ENCODE measurements at places on chromosomes 4 and X.

DNA sequence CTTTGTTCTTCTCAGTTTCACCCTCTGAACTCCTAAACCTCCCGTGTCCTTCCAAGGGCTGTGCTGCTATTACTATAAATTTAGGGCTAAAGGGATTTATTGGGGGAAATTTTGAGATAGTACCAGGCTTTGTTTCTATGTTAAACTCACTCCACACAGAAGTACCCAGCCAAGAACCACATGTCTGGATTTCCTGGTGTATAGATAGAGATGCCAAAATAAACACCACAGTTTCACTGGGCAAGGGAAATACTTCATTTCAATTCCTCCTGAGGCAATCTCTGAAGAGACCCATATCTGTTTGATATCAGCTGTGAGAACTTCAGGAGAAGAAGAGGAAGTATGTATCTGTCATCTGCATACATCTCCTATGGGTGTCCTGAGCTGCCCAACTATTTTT lies 21.7 kb upstream of the CLNK start:
- peak; percentile 60 for DNase-seq

GRCh38 chr4:174009686-174010451 lies 273.6 kb downstream of the FBXO8 start:
- no peak for DNase-seq

DNA sequence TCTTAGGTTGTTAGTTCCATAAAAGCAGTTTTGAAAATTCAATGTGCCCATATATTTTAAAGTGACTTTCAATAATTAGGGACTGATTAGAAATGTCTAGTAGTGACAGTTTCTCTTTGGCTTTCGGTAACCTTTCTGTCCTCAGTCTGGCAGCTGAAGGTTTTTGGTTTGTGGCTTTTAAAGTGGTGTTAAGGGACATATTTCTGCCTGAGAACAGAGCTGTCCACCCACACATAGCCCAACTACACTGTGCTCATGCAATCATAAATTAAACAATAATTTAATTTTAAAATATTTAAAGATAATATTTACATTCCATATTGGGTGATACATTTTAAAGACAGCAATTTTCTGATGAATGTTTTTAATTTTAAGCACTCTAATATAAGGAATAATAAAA lies 335.0 kb upstream of the TENM3 start:
- peak; percentile 12 for DNase-seq

- DNase-seq: no peak
Measured at GRCh38 chr4:53061091-53061850, 199.2 kb downstream of the RASL11B start.

DNA sequence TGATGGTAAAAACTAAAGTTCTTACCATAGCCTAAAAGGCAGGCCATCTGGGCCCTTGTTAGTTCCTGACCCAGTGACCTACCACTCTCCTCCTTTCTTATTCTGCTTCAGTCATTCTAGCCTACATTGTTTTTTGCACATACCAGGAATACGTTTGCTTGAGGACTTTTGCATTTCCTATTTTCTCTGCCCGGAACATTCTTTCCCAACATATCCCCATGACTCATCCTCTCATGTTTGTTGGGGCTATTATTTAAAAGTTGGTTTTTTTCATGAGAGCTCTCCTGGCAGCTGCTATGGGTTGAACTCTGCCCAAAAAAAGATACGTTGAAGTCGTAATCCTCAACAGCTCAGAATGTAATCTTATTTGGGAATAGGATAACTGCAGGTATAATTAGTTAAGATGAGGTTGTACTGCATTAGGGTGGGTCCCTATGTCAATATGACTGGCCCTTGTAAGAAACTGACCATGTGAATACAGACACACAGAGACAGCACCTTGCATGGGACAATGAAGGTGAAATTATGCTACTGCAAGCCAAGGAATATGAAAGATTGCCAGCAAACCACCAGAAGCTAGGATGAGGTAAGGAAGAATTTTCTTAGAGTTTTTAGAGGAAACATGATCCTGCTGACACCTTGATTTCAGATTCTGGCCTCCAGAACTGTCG lies 138.3 kb upstream of the PDHA2 start:
- DNase-seq: peak; percentile 78

DNA sequence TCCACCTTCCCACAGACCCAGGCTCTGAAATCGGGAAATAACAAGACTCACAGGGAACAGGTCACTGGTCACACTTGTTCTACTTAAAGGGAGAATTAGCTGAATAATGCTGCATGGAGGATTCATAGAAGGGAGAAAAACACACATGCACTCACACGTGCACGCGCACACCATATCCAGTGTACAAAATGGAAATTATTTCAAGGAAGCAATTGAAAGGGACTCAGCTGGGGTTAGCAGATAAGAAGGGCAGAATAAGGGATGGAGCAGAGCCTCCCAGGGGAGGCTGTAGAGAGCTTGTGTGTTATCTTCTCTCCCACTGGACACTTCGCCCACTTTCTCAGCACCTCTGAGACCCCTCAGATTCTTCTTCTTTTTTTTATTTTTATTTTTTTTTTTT lies 10.3 kb downstream of the GABRQ start:
- no peak for DNase-seq

- DNase-seq: no peak
Measured at GRCh38 chrX:18864390-18864920, 119.5 kb downstream of the PHKA2 start.

GRCh38 chr4:159926871-159927270 lies 824.0 kb downstream of the RAPGEF2 start:
- DNase-seq: peak; percentile 72

GRCh38 chr4:82623121-82623683 lies 61.4 kb upstream of the TMEM150C start:
- DNase-seq: no peak

DNA sequence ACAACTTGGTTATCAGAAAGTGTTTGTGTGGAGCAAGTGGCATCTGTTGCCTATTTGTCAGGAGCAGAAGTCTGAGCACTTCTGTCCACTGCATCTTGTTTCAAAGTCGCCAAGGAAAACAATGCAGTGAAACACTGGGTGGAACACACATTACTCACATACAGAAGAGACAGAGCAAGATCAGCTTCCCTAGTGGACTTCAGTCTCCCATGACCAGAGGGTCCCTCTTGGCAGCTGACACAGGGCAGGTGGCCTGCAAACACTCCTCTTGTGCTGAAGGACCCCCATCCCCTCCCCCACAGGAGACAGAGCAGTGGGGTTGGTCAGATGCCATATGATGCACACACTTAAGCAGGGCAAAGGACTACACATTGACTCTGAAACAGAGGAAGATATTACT lies 3.6 kb upstream of the BBS12 start:
- DNase-seq: no peak

- peak; percentile 65 for DNase-seq
Measured at GRCh38 chr4:114378305-114378903, 220.2 kb upstream of the UGT8 start.

DNA sequence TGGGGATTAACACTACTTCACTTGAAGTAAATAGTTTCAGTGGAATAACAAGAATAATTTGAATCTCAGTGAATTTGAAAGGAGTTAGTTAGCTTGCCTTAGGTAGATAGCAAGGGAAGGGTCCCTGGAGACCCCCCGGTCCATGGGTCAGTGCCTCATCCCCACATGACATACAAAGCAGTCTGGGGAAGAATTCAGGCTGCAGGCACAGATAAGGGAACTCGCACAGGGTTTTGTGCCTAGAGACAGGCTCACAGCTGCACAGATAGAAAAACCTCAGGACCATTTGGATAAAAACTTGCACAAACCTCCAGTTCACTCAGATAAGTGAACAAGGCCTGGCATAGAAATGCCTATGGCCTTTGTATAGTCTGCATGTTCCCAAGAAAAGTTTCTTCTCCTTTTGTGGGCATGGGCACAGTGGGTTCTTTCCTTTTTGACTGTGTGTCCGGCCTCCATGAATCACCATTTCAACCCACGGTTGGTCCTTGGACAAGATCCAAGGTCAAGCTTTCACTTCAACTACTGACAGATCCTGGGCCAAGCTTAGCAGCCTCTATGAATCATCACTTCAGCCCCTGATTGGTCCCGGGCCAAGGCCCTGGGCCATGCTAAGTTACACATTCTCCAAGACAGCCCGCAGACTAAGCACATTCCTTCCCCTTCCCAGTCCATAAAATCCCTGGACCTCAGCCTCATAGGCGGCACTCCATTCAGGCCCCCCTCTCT lies 108.3 kb upstream of the KLHL4 start:
- DNase-seq: peak; percentile 96

DNA sequence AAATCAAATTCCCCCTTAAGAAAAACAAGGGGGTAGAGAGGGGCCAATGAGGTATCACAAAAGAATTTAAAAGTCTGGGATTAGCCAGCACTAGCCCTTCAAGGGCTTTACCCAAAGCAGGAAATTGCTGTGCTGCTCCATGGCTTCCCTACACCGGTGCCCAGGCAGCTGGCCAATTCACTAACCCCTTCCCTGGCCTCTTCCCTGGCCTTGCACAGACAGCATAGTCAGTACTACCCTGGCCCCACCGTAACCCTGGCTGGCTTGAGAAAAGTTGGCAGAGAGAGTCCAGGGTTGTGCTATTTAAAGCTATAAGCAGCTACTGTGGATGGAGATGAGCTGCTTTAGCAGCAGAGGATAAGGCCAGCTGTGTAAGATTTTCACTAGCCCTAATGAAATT lies 43.1 kb downstream of the ADAMTS3 start:
- DNase-seq: peak; percentile 84

GRCh38 chrX:6748595-6748994 lies 213.7 kb upstream of the VCX3A start:
- DNase-seq: no peak

DNA sequence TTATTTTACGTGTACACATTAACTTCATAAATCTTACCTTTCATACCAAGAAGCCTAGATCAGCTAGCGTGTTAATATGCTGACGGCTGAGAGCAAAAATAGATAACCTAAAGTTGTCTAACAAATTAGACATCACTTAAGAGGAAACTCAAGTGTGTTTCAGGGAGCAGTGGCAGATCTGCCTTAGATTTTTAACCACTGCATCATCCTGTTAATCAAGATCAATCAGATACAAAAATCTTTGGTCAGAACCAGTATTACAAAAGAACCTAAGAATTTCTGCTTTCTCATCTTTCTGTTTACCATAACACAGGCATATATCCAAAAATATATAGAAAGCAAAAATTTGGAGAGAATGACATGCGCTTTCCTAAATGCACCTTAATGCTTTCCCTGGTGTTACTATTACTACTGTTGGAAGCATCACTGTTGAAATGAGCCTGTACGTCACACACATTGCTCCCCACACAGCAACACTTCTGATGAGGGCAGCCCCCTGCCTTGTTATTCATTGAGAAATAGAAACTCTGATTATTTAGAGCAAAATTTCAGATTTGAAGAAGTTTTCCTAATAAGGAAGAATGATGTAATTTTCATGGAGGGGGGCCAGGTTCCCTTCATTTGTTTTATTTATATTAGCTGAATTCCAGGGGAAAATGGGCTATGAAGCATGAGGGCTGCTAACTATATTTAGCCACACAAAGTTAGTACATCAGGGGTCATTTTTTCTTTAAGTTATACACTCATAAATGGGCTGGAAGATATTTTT lies 152.3 kb downstream of the CBR4 start:
- peak; percentile 84 for DNase-seq

DNA sequence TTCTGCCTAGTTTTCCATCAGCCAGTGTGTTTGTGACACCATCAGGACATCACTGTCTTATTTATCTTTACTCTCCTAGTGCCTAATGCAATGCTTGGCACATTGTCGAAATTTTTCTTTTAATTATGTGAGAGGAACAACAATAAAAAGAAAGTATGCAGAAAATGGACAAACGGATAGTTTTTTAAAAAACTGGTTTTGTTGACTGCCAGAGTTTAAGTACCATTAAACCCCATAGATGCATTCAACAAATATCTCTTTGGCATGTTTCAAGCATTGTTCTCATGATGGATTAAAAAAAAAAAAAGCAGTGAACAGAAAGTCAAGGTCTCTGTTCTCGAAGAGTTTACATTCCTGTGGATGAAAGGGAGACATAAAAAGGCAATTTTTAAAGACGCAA lies 398.4 kb downstream of the PPP3CA start:
- DNase-seq: no peak

GRCh38 chr4:8560265-8561047 lies 19.7 kb upstream of the GPR78 start:
- no peak for DNase-seq

DNA sequence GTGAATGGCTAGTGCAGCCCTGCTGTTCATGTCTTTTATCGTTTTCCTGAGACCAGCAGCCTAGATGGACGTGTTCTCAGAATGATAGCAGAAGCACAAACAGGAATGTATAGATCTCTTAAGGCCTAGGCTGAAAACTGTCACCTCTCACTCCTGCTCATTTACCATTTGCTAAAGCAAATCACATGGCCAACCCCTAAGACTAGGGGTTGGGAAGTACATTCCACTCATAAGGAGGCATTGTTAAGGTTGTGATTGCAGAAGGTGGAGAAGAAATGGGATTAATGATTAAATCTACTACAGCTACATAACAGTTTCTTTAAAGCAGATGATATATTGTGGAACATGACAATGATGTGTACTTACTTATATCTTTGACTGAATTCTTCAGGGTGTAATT lies 536.8 kb upstream of the FTHL17 start:
- no peak for DNase-seq

DNA sequence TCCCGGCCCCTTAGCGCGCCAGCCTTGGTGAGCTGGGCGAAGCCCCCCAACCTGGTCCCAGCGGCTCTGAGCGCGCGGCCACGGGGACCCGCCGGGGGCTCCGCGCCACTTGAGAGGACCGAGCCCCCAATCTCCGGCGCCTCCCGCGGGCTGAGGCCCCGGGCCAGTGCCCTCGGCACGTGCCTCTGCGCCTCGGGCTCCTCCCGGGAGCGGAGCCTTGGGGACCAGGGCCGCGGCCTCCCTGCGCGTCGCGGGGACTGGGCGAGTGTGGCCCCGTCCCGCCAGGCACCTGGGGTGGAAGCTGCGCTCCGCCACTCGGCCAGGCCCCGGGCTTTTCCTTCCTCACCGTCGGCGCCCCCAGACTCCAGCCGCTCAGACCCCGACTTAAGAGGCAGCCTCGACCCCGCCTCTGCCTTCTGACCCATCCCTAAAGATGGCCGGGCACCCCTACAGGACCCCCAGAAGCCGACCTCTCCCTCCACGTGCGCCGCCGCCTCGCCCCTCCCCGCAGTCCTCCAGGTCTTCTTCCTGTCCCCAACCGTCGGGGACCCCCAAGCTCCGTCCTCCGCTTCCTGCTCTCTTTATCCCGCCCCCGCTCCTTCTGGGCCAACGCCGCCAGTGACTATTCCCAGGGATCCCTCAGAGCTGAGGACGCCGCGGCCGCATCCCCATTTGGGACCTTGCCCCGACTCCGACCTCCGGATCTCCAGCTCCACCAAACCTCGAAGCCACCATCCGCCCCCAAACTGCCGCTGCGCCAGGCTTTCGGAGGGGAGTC lies 752 bp downstream of the ERAS start:
- DNase-seq: no peak

DNA sequence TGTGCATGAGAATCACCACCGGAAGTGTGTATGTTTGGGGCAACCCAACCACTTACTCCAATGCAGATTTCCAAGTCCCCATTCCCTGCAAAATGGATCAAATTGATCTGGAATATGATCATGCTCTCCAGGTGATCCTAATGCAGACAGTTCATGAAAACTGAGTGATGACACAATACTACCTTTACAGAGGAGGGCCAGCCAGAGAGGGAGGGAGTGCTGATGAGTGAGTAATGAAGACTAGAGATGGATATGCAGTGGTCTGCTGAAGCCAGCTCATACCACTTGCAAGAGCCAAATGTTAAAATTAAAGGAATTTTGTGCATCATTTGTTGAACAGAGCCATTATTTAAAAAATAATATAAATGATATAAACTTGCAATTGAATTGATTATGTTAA lies 10.2 kb upstream of the CPE start:
- no peak for DNase-seq

- no peak for DNase-seq
Measured at GRCh38 chr4:182807346-182807745, 109.8 kb downstream of the DCTD start.
